ENCODE measurements at places on chromosomes 7 and 10. TPM values are rescaled to one million over a fixed set of nuclear protein-coding genes. Genes with fewer than 3 reads are reported as not detected.

GRCh38 chr7:17299483-17299991, 1.1 kb downstream of the AHR start:
- peak; percentile 18 for ATAC-seq

DNA sequence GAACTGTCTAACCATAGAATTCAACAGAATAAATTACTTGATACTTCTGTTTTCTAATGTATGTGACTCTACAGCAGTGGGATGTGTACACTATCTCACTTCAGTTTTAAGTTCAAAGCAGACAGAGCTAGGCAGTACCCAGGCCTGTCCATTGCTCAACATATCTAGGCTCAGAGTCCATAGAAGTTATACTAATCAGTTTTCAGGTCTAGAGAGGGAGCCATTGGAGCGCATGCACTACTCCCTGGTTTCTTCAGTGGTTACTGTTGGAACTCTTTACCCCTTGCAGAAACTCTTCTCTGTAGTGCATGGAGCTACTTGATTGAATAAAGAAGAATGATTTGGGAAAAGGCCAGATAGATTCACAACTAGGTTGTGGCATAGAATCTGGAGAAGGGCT, 4.4 kb downstream of the CD36 start:
- ATAC-seq, result no peak

DNA sequence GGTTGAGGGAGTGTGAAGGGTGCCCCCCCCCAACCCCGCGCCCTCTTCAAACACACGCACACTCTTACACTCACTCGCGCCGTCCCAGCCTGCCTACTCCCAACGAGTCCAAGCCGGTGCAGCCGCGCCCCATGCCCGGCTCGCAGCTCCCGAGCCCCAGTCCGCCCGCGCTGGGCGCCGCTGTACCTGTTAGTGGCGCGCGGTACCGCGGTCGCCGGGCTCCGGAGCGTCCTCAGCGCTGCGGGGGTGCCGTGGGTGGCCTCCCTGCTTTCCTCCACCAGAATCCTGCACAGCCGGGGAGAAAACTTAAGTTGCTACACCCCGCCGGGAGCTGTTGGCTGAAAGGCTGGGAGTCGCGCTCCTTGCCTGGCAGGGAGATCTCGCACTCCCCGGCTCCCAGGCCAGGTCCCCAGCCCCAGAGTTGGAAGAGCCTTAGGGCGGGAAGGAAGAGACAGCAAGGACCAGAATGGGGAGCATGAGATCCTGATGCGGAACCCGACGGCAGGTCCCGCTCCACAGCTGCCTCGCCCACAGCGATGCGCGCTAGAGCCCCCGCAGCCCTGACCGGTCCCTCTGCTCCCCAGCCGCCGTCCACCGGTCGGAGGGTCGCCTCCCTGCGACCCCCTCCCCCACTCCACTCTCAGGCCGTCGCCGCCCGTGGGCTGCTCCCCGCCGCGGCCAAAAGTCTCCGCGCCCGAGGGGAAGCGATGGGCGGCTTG, 863 bp downstream of the ST8SIA6 start:
- ATAC-seq, result peak; percentile 77

GRCh38 chr10:104563548-104563947, 77.5 kb upstream of the SORCS3 start:
- no peak for ATAC-seq

DNA sequence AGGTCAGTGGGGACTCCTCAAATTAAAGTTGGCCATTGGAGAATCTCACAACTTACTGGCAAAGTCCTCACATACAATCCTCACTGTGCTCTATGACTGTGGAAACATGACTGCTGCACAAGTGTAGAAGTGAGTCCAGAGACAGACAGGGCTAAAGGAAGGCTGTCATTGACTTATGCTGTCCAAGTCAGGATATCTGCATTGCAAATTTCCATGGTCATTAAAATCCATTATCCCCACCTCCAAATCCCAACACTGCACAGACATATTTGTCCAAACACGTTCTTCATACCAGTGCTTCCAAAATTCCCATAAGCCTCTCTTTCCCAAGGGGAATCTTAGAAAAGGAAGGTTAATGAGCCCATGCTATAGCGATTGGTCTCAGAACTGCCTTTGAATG, 396.8 kb upstream of the ANKRD30A start:
- no peak for ATAC-seq

DNA sequence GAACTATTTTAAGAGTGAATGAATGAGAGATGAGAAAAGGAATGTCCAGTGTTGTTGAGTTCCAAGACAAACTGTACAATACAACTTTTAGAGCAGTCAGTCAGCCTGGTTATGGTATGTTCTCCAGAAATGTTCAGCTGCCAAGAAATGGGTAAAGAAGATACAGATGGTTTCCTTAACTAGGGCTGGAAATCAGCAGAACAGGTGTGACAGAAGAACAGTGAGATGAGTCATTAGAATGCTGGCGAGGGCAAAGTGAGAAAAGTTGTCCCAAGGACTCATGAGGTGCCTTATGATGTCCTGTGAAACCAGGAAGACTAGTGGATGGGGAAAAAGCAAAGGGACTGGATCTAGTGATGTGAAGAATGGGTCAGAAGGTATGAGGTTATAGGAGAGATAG, 20.8 kb upstream of the SEPTIN7 start:
- ATAC-seq, result no peak

DNA sequence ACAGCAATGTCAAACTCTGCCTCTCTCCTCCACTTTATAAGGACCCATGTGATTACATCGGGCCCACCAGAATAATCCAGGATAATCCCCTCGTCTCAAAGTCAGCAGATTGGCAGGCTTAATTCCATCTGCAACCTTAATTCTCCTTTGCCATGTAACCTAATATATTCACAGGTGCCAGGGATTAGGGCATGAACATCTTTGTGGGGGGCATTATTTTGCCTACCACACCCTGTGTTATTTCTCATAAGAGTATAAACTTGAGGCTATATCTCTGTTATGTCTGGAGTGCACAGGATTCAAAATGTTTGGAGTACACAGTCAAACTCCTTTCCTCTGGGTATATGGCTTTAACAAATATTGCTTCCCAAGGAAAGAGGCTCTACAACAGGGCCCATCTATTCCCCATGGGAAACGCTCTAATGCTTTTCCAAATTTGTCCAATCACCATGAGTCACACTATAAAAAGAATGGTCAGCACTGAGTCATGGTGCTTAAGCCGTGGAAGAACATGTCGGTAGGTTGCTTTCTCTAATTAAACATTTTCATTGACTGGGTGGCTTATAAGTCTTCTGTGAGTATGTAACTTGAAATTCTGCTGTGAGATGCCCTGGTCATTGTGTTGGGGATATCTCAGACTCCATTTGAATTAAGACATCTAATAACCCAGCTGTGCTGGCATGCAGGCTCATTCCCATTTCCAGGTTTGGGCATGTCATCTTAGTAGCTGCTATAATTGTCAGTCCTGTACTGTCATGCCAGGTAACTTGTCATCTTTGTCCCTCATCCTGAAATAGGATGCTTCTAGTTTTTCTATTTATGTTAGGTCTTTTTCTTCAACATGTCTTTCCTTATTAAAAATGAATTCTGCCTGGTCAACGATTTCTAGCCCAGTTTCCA, 11.5 kb upstream of the AKR1B10 start:
- ATAC-seq, result no peak

DNA sequence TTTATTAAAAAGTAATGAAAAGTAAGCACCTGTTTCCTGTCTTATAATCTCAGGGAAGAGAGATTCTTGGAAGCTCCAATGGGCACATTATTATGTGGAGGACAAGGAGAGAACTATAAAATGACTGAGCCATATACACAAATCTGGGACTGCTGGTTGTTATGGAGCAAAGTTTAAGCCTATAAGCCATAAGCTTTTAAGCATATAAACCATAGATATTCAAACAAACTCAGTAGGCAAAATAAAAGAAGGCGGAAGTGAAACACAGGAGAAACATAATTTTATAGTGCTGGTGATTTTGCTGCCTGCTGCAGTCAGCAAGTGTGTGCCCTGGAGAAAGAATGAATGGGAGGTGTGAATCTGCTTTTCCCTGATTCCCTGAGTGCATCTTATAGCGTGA, 274.4 kb downstream of the KIF20B start:
- ATAC-seq, result no peak

GRCh38 chr10:107579970-107580369, 415.5 kb upstream of the SORCS1 start:
- no peak for ATAC-seq

DNA sequence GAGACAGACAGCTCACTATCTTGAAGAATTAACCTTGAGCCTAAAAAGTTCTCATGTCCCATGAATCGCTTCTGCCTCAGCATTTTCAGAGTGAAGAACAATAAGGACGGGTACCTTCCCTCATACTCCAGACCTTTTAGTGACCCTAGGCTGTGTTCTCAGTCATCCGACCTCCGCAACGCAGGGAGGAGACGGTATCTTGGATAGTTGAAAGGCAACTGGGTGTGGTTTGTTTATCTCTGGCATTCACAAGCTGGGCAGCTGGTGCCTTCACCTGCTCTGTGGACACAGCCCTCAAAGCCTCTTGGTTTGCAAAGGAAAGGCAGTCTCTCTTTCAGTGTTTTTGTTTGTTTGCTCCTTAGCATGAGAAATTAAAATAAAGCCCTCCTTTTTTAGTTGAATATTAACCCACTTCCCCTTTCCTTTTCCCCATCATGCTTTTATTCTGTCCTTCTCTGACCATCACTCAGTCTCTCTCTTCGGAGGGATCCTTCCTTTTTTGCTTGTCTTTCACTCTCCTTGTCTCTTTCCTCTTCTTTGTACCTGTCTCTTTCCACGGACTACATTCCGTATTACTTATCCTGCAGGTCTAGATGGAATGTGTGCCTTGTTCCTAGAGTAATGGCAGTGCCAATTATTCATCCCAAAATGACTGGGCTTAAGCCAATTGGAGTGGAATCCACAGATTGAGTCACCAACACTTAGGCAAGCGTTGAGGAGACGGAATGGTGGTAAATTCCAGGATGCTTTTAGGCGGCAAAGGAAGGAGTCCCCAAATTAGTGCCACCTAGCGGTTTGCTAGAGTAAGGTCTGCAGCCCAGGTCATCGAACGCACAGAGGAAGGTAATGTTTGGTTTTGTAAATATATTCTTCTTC, 45.8 kb downstream of the PRR15 start:
- ATAC-seq, result no peak

DNA sequence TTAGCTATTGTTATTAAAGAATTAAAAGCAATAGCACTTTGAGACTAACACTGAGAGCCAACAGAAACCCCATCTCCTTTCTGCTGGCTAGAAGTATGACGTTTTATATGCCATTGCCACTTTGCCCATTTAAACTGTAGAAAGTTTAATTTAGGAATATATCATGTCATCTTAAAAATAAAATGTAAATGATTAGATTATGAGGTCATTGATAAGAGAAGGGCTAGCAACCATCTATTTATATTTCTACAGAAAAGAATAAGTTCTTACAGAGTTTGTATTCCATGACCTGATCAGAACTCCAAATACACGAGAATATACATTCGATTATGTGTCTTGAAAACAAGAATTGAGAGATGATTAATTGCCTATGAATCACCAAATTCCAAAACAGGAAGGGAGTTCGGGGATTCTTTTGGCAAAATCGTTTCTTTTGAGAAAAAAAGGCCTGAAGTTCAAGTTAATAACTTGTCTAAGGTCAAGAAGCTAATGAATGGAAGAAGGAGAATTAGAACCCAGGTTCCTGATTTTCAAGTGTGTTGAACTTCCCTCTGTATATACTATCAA, 227.0 kb downstream of the TRIL start:
- no peak for ATAC-seq

DNA sequence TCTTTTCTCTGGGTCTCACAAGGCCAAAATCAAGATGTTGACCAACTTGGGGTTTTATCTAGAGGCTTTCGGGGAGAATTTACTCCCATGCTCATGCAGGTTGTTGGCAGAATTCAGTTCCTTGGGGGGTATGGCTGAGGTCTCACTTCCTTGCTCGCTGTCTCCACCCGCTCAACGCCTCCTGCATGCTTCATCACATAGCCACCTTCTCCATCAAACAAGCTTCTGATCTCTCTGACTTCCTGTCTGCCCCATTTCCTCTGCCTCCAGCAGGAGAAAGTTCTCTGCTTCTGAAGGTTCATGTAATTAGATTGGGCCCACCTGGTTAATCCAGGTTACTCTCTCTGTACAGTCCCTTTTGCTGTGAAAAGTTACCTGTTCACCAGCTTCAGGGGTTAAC, 179.1 kb upstream of the FZD1 start:
- no peak for ATAC-seq

- ATAC-seq, result no peak
Observed at GRCh38 chr10:81969136-81969535, 94.1 kb downstream of the NRG3 start.

DNA sequence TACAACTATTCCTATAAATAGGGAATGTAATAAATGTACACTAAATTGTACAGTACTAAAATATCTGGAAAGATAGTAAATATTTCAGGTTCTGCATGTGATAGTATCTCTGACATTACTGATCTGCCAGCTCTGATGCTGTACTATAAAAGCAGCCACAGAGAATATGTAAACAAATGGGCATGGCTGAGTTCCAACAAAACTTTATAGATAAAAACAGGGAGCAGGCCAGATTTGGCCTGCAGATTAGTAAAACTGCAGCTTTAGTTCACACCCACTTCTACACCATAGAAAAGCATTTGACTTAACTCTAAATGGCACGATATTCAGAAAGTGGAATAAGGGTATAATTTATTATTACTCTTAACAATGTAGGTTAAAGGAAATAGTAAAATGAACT, 18.8 kb upstream of the TLL2 start:
- no peak for ATAC-seq

- ATAC-seq, result no peak
Observed at GRCh38 chr7:142908290-142908689, 22.7 kb upstream of the TRPV6 start.

GRCh38 chr10:77027576-77027975, 610.0 kb downstream of the KCNMA1 start:
- ATAC-seq, result no peak

GRCh38 chr7:1843921-1844335, 173.9 kb downstream of the ELFN1 start:
- ATAC-seq, result no peak

GRCh38 chr10:77692782-77693181, 55.2 kb upstream of the KCNMA1 start:
- ATAC-seq, result no peak

- ATAC-seq, result no peak
Observed at GRCh38 chr7:158562517-158562916, 25.1 kb downstream of the PTPRN2 start.

DNA sequence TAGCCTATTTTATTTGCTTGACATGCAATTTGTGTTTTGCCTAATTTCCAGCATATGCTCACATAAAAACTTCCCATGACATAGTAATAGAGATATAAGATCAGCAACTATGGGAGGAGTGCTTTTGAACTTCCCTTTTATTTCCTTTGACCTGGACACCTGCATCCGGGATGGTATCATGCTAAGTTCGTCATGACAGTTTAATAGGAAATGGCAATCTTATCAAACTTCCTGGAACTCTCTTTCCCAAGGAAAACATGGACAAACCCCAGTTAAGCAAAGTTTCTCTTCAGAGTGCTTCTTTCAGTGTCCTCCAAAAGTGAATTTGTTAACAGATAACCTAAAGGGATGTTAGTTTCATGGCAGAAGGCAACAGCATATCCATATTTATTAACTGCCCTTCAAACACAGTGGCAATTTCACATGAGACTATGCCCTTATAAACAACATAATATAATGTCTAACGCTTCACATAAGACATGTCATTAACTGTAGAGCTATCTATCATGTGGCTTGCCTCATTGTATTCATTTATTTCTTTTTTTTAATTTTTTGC, 474.7 kb upstream of the SEMA3A start:
- ATAC-seq, result no peak

- no peak for ATAC-seq
Observed at GRCh38 chr7:138814816-138815332, 16.9 kb upstream of the ATP6V0A4 start.

The ARID5B gene
- 65.5 TPM for total RNA-seq

The CHRM2 gene
- not detected for total RNA-seq

The GPER1 gene
- total RNA-seq, result 0.24 TPM

The TMEM273 gene
- total RNA-seq, result 92.2 TPM

The CFAP58 gene
- total RNA-seq, result 1.3 TPM

The EFCAB10 gene
- total RNA-seq, result not detected

The PKD2L1 gene
- 0.66 TPM for total RNA-seq

The DNAJB12 gene
- total RNA-seq, result 32.0 TPM

Data from activated T-helper 17 cell treated with anti-CD3 and anti-CD28 coated beads, Interleukin-2, amount 50 U/mL, for 72 hours (primary cell).